ENCODE measurements at places on chromosomes 2 and 18. TPM values are rescaled to one million over a fixed set of nuclear protein-coding genes. Genes with fewer than 3 reads are reported as not detected.

DNA sequence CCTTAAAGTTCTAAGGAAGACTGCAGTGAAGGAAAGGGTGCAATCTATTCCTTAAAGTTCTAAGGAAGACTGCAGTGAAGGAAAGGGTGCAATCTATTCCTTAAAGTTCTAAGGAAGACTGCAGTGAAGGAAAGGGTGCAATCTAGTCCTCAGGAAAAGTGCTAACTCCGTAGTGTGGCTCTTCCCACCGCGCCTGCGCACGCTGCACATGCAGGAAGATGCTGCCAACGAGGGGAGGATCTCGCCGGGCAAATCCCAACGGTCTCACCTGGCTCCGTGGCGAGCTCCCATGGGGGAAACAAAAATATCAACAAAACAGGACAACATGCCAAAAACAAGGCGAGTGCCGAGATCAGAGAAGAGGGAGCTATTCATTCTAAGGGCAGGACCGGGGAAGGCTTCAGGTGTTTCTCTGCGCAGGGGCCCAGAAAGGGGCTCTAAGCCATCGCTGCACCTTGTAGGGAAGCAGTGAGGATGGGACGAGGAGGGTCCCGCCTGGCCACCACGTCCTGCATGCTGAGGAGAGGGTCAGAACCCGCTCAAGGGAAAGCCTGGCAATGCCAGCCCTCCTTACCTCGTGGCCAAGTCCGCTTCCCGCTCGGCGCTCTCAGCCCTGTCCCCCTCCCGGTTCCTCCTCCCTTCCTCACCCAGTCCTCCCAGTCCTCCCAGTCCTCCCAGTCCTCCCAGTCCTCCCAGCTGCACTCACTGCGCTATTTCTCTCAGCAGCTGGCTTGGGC, 24.5 kb downstream of the TIMM21 start:
- no peak for DNase-seq

GRCh38 chr2:151032741-151033191, 228.9 kb downstream of the RBM43 start:
- DNase-seq, result no peak

TMEM169 gene
- 2.7 TPM for total RNA-seq

GULP1 gene
- total RNA-seq, result 0.13 TPM

GRCh38 chr2:216908300-216908699, 48.4 kb upstream of the TNP1 start:
- no peak for DNase-seq

SCLY gene
- 34.3 TPM for total RNA-seq

All from GM12878 (cell line).